IgD-negative memory B cell (primary cell): ENCODE measurements at places on chromosomes 16 and 17. TPM values are rescaled to one million over a fixed set of nuclear protein-coding genes. Genes with fewer than 3 reads are reported as not detected.

Gene EDC4
- polyA plus RNA-seq, result 18.6 TPM

Gene SPATA32
- 0.34 TPM for polyA plus RNA-seq

Gene GSE1
- 7.3 TPM for polyA plus RNA-seq

Gene WNK4
- polyA plus RNA-seq, result not detected

Gene CARD14
- not detected for polyA plus RNA-seq

Gene HBM
- polyA plus RNA-seq, result not detected

Gene PLEKHH3
- polyA plus RNA-seq, result 1.1 TPM

Gene CLEC18C
- not detected for polyA plus RNA-seq

Gene TLE7
- not detected for polyA plus RNA-seq

Gene ARL17B
- polyA plus RNA-seq, result 32.3 TPM

Gene TNFRSF13B
- polyA plus RNA-seq, result 224 TPM

Gene USH1G
- not detected for polyA plus RNA-seq

Gene NPIPA2
- polyA plus RNA-seq, result not detected

Gene CCL3
- polyA plus RNA-seq, result 1.2 TPM

Gene GP1BA
- 0.26 TPM for polyA plus RNA-seq

Gene ZPBP2
- 0.84 TPM for polyA plus RNA-seq

Gene CCL16
- polyA plus RNA-seq, result not detected

Gene LHX1
- polyA plus RNA-seq, result not detected

Gene PDP2
- 0.78 TPM for polyA plus RNA-seq

Gene STAC2
- polyA plus RNA-seq, result not detected

Gene KRTAP4-3
- not detected for polyA plus RNA-seq

Gene RARA
- polyA plus RNA-seq, result 13.7 TPM

Gene RASL10B
- not detected for polyA plus RNA-seq

Gene ZNF750
- polyA plus RNA-seq, result not detected

Gene CETP
- 0.79 TPM for polyA plus RNA-seq

Gene DBNDD1
- 9.4 TPM for polyA plus RNA-seq

Gene SLC13A2
- polyA plus RNA-seq, result not detected

Gene KRT32
- not detected for polyA plus RNA-seq

Gene KRT33A
- polyA plus RNA-seq, result not detected

Gene NACA2
- polyA plus RNA-seq, result not detected

Gene KRT222
- not detected for polyA plus RNA-seq

Gene KRT25
- polyA plus RNA-seq, result not detected

Gene DLG4
- polyA plus RNA-seq, result 0.38 TPM

Gene KRT39
- not detected for polyA plus RNA-seq

Gene TRPV3
- 2.2 TPM for polyA plus RNA-seq

Gene NLGN2
- polyA plus RNA-seq, result not detected

Gene RAMP2
- not detected for polyA plus RNA-seq

Gene PTX4
- polyA plus RNA-seq, result not detected

Gene EVI2A
- 30.2 TPM for polyA plus RNA-seq

Gene FBXL16
- polyA plus RNA-seq, result 4.4 TPM

Gene CDK5R1
- 3.8 TPM for polyA plus RNA-seq

Gene ABCA6
- 0.80 TPM for polyA plus RNA-seq

Gene CDC6
- polyA plus RNA-seq, result 0.93 TPM

Gene POLR2A
- polyA plus RNA-seq, result 55.7 TPM

Gene TBC1D3G
- not detected for polyA plus RNA-seq

Gene G6PC1
- not detected for polyA plus RNA-seq

Gene SECTM1
- polyA plus RNA-seq, result 0.83 TPM

Gene MILR1
- polyA plus RNA-seq, result 1.9 TPM

Gene NOD2
- 0.86 TPM for polyA plus RNA-seq

Gene CX3CL1
- polyA plus RNA-seq, result not detected

Gene ABCA8
- not detected for polyA plus RNA-seq

Gene C1QTNF8
- not detected for polyA plus RNA-seq

Gene OTOA
- not detected for polyA plus RNA-seq

Gene C16orf96
- polyA plus RNA-seq, result 0.05 TPM

Gene PKMYT1
- polyA plus RNA-seq, result 1.4 TPM
